ENCODE measurements at places on chromosomes 11 and 22.

DNA sequence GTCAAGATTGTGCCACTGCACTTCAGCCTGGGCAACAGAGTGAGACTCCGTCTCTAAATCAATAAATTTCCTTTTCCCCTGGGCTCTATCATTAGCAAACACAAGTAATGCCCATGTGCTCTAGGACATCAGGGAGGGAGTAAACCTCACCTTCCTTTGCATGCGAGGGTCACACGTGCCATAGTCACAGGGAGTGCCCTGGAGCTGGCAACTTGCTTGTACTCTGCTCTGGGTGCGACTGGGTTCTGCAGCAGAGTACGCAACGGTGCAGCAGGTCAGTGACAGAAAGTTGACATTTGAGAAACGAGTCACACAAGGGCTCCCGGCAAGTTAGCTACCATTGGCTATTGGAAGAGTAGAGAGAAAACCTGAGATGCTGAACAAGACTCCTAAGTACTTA, 32.6 kb upstream of the CHKA start:
- no peak for DNase-seq

DNA sequence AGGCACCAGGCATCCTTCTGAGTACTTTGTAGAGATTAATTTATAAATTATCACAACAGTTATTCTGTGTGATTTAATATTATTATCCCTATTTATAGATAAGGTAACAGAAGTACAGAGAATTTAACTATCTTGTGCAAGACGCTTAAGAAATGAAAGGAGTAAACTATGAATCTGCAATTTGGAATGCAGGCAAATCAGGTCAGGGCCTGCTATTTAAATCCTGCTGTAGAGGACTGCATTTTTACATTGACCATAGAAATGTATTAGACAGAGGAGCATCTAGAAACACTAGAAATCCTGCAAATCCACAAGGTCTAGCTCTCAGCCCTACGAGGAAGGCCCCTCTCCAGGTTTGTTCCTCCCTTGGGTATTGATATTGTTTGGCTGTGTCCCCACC, 336.2 kb downstream of the ETS1 start:
- no peak for DNase-seq

DNA sequence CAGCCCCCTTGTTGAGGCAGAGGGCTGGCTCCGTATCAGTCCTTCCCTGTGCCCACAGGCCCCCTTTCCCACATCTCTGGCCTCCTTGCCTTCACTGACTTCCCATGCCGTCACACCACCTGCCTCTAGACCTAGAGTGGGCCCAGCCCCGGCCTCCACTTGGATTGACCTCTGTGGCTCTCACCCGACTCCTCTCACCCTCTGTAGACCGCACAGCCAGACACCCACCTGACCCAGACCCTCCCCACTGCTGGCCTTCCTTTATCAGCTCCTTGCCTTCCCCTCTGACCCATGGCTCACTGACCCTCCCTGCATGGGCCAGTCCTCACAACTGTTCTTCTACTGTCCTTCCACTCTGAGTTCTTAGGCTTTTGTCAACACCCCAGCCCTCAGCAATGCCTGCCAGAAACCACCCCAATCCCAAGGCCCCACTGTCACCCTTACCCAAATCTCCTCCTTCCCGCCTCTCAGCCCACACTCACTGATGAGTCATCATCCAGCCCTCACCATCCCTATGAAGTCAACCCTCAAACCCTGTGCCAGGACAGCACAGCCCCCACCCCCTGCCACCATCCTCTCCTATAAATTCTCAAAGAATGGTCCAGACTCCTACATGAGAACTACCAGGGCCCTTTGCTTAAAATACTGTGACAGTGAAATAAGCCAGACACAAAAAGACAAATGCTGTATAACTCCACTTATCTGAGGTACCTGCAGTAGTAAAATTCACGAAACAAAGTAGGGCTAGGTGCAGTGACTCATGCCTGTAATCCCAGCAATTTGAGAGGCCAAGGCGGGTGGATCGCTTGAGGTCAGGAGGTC, 53.4 kb downstream of the SCGB1A1 start:
- no peak for DNase-seq

GRCh38 chr11:119084663-119085436, at the start of gene HMBS:
TSS of gene HMBS (plus strand) at chr11:119084881. CDS start at chr11:119085034, 153 bp downstream.
- peak; percentile 82 for DNase-seq

GRCh38 chr11:27255447-27255828, 107.6 kb downstream of the CCDC34 start:
- no peak for DNase-seq

GRCh38 chr11:118634431-118635236, 27.2 kb downstream of the PHLDB1 start:
- DNase-seq, result no peak

- no peak for DNase-seq
These were observed 15.5 kb downstream of the EIF3F start for GRCh38 chr11:8002676-8003075.

GRCh38 chr22:29750029-29750428, 16.8 kb downstream of the ZMAT5 start:
- no peak for DNase-seq

DNA sequence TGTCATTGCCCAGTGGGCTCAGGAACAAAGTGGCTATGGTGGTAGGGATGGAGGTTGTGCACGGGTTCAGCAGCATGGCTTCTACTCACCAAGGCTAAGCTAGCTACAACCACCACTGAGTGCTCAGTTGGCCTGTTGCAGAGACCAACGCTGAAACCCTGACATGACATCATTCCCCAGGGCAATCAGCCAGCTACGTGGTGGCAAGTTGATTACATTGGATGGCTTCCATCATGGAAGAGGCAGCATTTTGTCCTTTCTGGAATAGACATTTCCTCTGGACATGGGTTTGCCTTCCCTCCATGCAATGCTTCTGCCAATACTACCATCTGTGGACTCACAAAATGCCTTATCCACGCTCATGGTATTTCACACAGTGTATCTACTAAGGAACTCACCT, 634.3 kb downstream of the OPCML start:
- no peak for DNase-seq

GRCh38 chr22:44669561-44669976, 32.4 kb upstream of the PRR5 start:
- no peak for DNase-seq

DNA sequence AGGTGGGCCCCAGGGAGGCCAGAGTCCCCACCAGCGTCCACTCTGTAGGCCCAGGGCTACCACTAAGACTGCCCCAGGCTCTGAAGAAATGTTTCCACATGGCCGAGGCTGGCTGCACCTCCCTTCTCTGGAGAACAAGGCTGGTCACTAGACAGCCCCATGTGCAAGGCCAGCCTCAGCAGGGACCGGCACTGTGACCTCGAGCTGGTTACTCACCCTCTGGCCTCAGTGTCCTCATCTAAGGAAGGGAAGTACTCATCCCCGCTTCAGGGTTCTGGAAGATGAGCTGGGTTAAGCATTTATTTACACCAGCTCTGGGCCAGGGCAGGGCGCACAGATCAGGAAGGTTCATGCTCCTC, 9.7 kb downstream of the PMM1 start:
- DNase-seq, result no peak

GRCh38 chr22:32535531-32536190, 61.0 kb downstream of the FBXO7 start:
- no peak for DNase-seq

GRCh38 chr22:48712558-48713271, 1115.0 kb downstream of the BRD1 start:
- no peak for DNase-seq

DNA sequence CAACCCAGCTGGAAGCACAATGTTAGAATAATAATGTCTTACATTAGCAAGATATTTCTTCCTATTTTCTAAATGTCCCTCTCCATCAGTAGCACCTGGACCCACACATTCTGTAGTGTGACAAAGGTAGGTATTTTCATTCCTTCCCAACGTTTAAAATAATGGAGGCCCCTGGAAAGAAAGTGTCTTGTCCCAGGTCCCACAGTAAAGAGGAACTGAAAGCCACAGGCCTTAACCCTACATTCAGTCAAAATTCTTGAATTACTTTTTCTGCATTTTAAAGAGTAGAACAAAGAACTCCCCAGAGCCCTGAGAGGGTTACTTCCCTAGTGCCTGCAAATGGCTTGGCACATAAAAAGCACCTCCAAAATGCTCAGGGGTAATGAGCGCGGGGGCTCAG, 26.3 kb downstream of the OPCML start:
- DNase-seq, result no peak

DNA sequence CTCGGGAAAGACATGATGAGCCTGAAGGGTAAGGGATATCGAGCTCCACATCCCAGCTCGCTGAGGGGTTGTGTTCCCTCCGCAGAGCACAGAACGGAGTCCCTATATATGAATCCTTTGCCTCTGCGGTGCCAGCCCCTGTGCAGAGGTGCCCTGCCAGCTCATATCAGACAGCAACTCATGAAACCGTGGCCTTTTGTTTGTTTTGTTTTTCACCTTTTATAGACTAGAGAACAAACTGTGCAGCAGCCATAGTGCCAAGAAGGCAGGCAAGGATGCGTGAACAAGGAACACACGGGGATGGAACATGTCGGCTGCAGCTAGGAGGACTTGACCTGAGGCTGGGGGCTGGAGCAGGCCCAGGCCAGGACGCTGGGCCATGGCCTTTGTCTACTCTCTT, 109.8 kb downstream of the PKNOX2 start:
- no peak for DNase-seq

GRCh38 chr22:36162127-36163034, 1.8 kb upstream of the APOL3 start:
- no peak for DNase-seq

- no peak for DNase-seq
These were observed 156.4 kb downstream of the GRIK4 start for GRCh38 chr11:120667934-120668333.

DNA sequence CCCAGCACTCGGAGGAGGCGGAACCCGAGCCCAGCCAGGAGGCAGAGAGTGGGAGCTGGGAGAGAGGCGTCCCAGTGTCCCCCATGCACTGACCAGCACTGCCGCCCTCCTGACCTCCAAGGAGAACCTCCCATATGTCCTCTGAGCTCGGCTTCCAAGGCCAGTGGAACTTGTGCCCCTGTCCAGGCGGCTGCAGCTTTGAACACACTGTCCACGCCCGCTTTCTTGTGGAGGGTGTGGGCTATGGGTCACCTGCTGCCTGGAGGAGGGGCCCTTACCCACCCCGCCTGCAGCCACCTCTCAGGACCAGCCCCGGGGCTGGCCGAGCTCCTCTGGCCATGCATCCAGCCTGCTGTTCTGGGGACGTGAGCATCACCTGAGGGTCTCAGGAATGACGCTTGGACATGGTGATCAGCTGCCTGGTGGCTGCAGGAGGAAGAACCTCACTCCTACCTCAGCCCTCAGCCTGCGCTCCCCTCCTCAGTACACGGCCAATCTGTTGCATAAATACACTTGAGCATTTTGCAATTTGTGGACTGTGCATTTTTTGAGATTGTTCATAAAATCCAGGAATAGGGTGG, 22.2 kb upstream of the MUC5B start:
- no peak for DNase-seq

DNA sequence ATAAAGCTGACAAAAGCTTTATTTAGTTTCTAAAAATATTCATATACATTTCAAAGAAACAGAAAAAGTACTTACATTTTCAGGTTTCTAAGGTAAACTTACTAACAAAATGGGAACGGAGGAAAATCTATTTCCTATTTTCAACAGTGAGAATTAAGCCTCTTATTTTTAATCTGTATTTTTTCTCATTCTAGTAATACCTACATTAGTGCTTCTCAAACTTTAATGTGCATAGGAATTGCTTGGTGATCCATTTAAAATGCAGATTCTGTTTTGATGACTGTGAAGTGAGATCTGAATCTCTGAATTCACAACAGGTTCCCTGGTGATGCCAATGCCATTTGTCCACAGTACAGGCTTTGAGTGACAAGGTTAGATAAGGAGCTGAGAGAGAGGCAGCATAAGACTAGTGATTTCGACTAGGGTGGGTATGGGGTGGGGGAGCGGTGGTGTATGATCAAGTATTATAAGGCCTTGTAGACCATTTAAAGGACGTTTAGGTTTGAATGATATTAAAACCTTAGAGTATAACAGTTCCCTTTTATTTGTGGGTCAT, 402.8 kb downstream of the CNTN5 start:
- no peak for DNase-seq

GRCh38 chr22:26887916-26888315, 230.5 kb downstream of the MIAT start:
- no peak for DNase-seq

DNA sequence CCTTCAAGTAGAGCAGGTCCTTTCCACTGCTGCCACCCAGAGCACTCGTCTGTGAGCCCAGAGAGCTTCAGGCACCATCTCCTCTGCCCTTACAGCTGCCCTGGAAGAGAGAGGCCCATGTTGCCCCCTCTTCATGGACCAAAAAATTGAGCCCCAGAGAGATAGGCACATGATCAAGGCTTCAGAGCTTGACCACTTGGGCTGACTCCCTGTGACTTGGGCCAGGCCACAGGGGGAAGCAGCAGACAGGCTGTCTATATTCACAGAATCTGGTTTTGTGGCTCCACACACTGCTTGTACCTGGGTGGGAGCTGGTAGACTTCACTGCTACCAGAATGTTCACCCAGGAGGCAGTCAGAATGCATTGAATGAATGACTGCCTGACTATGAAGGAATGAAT, 58.2 kb downstream of the SMIM38 start:
- no peak for DNase-seq

GRCh38 chr11:64122411-64123410, 43.2 kb downstream of the MACROD1 start:
- DNase-seq, result no peak

GRCh38 chr11:134864968-134865305, 452.9 kb upstream of the B3GAT1 start:
- no peak for DNase-seq

- no peak for DNase-seq
These were observed 20.4 kb downstream of the TUG1 start for GRCh38 chr22:30989474-30989873.

- no peak for DNase-seq
These were observed 45.7 kb downstream of the TRIOBP start for GRCh38 chr22:37742376-37743171.

DNA sequence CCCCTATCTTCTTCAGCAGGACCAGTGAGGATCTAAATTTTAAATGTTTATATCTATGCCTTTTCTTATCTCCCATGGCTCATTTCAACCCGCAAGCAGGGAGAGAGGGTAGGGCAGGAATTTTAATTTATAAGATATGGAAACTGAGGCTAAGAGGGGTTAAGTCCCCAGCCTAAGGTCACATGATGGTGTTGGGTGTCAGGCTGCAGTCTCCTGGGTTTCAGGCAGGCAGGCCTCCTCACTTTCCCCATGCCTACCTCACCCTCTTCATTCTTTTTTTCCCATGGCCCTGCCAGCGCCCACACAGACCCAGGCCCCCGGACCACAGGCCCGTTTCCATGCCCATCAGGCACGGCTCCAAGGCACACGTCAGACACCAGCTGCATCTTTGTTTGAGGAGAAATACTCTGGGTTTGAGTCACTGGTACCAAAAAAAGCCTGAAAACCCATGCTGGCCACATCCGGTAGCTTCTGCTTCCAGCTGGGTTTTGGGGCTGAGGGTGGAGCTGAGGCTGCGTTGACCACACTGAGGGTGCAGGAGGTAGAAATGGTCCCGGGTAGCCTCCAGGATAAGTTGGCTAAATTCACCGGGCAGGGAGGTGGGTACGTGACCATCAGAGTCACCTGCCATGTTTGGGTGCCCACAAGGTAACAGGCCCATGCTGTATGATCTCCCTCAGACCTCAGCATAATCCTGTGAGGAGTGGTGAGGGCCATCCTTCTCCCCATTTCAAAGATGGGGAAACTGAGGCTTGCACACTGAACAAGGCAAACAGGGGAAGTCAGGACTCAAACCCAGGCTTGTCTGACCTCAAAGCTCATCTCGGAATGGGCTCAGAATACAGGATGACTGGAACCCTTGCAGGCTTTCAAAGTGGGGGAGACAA, 7.5 kb downstream of the CRYBB1 start:
- DNase-seq, result peak; percentile 4

GRCh38 chr11:22680628-22681027, 14.2 kb downstream of the GAS2 start:
- no peak for DNase-seq
